Activated T-helper 9 cell treated with anti-CD3 and anti-CD28 coated beads, Interleukin-2, amount 50 U/mL, for 16 hours (primary cell): ENCODE measurements at places on chromosomes 7 and 10.

- no peak for DNase-seq
Measured at GRCh38 chr10:103983367-103983911, 16.5 kb downstream of the SLK start.

- DNase-seq = no peak
Measured at GRCh38 chr7:34184466-34184865, 279.1 kb downstream of the BMPER start.

DNA sequence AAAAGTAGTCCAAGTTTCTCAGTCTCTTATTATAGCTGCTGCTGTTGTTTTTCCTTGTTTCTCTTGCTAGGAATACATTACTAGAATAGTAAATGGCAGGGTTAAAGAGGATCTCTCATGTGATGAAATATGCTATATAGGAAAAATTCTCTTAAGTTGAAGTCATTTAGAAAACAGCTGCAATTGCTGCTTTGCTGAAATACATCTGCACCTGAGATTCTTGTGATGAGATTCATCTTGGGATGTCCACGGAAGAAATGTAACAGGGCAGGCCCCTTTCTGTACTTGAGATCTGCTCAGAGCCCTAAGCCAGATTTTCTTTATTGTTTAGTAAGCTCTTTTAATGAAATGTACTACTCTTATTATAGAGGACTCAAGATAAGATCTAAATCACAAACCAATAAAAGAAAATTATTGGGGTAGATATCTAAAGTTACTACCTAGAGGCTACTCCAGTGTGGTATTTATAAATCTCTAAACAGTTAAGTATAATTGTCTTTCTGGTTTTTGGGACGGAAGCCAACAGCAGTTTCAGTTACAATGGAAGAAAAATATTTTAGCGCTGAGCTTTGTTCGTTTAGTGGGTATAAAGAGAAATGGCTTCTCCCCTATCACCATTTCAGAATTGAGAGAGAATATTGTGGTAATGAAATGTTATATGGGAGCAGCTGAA, 701.5 kb downstream of the KCNMA1 start:
- no peak for DNase-seq

DNA sequence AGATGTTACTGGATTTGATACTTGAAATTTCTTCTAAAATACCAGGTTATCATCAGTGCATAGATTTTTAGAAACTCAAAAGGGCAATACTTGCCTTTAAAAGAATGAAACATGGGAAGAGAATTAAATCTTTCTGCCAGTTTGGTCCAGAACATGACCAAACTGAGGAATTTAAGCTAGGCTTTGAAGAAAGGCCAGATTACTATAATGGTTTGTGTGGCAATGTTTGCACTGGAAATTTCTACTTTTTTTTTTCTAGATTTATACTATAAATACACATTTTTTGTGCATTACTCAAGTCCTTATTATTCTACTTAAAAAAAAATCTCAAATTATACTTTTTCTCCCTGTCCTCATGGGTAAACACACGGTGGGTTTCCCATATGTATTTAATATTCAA, 9.2 kb downstream of the MKX start:
- no peak for DNase-seq

DNA sequence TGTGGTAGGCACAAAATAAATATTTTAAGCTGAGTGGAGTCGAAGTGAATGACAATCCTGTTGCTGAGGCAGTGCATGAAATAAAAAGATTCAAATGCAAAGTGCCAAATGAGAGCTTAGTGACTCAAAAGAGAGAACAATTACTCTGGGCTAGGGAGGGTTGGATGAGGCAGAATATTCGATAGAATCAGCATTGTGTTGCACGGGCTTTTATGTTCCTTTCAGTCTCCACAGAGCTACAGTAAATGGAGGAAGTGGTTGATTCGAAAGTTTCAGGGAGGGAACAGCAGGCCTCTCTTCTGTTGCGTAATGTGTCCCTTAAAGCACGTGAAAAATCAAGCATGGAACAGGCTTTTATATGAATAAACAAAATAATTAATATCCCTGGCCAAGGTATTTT, 599.3 kb upstream of the CELF2 start:
- DNase-seq = no peak

DNA sequence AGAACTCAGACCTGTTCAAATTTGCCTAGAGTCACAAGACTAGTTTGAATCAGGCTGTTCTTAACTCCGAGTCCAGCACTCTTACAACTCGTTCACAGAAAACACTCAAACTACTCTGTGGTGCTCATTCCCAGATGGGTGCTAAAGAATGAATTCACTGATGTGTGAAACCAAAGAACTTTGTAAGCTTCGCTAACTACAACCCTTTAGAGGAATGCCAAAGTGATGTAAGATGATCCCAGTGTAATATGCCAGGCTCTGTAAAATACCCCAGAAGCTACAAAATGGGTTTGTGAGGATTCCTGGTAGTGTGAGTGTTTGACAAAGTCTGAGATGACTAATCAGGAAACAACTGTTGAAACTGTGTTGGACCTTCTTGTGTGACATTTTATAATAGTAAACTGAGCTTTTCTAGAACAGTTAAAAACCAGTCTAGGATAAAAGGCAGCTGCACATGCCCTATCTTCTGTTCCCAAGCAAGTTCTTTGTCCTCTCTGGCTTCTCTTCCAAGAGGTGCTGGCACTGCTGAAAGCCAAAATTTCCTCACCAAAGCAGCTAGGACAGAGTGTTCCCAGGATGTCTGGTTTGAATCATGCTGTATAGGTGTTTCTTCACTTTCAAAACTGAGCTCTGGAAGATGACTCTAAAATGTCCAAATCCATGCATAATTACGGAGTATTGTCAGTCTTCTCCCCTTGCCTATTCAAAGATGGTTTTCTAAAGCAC, 527.6 kb downstream of the SORCS1 start:
- DNase-seq = no peak

GRCh38 chr7:104956753-104957450, 57.1 kb upstream of the KMT2E start:
- no peak for DNase-seq

DNA sequence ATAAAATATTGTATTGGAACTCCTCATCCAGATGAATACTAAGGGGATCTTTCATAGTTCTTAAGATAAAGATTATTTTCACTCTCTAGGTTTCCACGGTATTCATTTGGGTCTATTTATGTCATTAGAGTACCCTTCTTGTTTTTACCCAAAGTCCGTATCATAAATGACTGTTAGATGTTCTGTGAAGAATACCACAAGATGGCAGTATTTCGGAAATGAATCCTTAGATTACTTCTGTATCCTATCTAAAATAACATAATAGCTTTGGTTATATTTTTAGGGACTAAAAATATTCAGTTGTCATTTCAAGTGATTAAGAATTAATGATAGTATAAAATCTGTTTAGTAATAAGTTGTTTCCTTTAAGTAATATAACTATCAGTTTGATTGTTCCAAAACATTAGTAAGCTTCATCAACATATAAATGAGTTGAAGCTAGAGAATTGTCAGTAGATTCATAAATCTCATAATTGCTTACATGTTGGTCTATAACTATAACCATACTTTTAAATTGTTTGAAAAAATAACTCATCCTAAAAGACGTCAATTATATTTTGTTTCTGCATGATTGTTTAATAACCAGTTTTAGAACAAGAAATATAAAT, 337.5 kb upstream of the KCND2 start:
- no peak for DNase-seq

DNA sequence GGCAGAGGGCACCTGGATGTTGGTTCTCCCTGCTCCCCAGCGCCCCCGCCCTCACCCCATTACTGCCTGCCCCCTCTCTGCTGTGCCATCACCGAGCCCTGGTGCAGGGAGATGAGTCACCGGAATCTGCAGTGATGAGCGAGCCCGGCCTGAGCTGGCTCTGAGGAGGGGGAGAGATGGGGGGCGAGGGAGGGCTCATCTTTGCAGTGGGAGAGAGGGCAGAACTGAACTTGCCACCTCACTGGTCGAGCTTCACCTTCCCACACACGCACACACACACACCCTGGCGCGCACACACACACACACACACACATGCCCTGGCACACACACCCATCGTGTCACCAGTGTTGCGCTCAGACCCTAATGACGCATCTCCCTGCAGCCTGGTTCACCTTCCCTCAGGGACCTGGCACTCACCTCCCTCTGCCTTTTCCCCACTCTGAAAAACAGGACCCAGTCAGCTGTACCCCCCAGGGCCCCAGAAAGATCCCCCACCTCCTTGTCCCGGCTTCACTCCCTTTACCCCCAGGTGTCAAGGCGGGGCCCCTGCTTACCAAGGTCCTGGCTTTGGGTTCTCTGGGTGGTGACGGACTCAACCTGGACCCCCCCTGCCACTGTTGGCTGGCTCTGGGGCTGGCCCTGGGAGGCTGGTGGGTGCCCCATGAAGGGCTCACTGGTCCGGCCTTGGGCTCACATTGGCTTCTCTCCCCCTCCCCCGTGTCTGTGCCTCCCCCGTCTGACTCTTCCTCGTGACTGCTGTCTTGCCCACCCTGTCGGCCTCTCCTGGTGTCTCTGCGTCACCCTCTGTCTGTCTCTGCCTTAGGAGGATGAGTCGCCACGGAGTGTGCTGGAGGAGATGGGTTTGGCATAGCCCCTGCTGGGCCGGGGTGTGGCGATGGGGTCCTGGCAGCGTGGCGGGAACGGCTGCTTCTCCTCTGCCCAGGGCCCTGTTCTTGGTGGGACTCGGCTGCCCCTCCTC, 5.4 kb downstream of the VGF start:
- DNase-seq = no peak

GRCh38 chr7:103879928-103880600, 109.4 kb downstream of the RELN start:
- DNase-seq = no peak

DNA sequence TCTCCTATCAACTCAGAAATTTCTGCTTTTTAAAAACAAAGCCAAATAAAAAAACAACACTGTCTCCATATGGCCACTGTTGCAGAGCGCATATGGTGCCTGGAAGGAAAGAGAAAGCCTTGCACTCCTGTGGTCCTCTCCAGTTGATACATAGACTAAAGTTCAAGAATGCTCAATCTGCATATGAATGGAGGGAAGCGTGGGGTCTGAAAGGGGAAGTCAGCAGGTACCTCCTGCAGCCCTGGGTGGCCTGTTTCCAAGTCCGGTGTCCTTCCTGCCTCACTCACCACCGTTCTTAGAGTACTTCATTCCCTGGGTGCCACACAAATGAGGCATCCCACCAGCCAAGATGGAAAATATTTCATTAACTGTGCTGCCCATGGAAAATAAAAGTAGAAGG, 138.3 kb upstream of the PALS2 start:
- DNase-seq = no peak

GRCh38 chr10:110437761-110438341, 59.9 kb upstream of the DUSP5 start:
- DNase-seq = no peak

- DNase-seq = no peak
Measured at GRCh38 chr10:34758447-34758996, 56.6 kb downstream of the PARD3 start.

DNA sequence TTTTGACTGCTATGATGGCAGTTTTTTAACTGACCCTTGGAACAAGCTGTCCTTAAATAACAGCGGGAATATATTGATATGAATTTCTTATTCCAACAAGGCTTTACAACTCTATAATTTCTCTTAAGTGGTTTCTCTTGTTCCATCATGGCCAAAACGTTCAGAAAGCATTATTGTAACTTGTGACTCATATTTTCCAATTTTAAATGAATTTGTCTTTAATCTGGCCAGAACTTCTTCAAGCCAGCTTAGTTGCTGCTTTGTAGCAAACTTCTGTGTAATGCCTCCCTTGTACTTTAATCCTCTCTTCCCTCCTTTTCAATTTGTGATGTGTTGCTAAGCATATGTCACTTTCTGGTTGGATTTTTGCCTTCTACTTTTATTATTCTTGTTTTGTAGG, 271.9 kb downstream of the KIF20B start:
- no peak for DNase-seq

DNA sequence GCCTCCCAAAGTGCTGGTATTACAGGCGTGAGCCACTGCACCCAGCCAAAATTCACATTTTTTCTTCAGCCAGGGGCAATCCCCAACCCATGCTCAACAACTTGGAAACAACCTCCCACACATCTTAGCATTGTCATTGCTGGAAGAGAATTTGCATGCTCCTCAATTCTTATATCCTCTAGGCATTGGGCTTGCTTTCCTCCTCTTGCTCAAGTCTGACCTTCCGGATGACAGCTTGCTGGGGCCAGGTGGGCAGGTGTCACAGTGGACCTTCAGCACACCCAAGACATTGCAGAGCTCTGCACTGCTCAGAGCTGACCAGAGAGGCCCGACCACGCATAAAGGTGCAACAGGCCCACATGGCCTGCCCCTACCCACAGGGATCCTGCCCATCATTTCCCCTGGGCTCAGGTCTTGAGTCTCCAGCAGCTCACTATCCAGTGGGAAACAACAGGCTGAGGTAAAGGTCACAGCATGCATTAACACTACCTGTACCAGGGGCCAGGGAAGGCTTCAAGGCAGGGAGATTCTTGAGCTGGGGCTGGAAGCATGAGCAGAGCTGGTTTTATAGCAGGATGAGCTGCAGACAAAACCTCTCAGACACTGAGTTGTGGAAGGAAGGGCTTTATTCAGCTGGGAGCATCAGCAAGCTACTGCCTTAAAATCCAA, 6.8 kb upstream of the GPR15LG start:
- DNase-seq = no peak

DNA sequence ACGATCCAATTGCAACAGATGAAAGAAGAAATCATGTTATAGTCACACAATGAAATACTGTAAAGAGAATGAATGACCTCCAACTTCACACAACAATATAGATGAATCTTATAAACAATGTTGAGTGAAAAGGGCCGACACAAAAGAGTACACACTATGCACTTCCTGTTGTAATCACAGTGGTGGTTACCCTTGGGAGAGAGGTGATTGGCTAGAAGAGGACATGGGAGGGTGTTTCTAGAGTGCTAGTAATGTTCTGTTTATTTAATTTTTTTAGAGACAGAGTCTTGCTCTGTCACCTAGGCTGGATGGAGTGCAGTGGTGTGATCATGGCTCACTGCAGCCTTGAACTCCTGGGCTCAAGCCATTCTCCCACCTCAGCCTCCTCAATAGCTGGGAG, 82.5 kb downstream of the NDUFB2 start:
- no peak for DNase-seq

GRCh38 chr10:125812128-125812750, 10.8 kb downstream of the UROS start:
- no peak for DNase-seq
